Cerebellum (tissue), 4 donors: ENCODE measurements at places on chromosomes 6 and 20.

DNA sequence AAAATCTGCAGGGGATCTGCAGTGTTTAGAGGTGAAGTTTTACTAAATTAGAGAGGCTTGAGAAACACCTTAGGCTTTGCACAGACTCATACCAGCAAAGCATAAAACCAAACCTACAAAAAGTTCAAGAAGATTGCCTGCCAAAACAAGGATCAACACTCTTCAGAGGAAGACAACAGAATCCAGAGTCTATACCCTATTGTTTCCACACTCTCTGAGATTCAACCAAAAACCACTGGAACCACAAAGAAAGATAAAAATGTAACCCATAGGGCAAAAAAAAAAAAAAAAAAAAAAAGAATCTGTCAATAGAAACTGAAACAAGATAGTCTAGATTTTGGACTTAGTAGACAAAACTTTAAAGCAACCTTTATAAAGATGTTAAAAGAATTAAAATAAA, 102.7 kb downstream of the ANKRD60 start:
- DNase-seq: no peak

GRCh38 chr6:138987643-138988468, at the start of gene REPS1:
REPS1 (minus strand) TSS chr6:138988253; CDS start chr6:138987682, 571 bp downstream.
- peak; percentile 90 for DNase-seq

DNA sequence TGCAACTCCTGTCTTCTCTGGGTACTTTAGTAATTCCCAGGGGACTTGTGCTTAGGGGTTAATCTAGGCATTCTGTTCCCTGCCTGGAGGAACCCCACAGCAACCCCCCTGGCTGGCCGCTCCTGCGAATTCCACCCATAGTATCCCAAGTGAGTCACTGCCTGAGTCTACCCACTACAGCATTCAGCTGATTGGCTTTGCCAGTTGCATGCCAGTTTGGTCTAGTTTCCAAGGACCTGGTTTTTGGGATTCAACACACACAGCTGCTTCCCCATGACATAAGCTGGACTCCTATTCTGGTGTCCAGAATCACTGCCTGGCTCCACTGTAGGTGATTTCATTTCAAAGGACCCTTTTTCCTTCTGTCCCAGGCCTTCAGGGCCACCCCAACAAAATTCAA, 40.3 kb downstream of the PLCG1 start:
- no peak for DNase-seq

DNA sequence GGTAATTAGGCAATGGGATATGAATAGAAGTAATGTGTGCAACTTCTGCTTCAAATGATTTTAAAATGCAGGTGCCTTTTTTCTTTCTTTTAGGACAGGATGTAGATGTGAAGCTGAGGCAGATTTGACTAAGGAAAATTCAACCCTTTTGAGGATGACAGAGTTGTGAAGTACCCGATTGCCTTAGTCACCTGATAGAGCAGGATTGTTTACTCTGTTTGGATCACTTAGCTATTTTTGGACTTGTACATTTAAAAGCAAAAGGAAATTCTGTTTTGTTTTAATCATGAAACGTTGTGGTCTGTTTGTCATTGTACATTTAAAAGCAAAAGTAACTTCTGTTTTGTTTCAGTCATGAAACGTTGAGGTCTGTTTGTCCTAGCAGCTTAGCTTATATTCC, 143.4 kb downstream of the FAM83B start:
- no peak for DNase-seq

GRCh38 chr20:13784271-13784892, 337 bp downstream of the ESF1 start:
- no peak for DNase-seq

DNA sequence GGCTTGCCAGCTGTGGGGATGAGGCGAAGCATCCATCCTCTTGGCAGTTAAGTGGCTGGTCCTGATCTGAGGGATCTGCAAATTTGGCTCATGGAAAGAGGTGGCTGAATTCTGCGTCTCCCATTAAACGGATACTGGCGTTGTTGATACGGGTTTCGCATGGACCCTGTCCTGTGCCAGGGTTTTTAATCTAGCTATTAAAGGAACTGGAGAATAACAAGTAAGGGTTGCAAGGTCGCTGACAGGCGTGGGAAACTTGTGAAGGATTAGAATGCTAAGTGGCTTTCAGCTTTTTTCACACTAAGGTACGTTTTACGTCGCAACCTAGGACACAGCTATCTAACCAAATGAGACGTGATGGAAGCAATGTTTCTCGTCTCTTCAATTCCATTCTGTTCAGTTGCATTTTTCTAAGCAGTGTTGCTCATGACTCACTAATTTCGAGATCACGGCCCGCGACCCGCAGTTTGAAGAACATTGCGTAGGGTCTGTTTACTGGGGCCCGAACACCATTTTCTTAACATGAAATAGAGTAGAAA, 852 bp downstream of the GMNN start:
- DNase-seq: peak; percentile 3

DNA sequence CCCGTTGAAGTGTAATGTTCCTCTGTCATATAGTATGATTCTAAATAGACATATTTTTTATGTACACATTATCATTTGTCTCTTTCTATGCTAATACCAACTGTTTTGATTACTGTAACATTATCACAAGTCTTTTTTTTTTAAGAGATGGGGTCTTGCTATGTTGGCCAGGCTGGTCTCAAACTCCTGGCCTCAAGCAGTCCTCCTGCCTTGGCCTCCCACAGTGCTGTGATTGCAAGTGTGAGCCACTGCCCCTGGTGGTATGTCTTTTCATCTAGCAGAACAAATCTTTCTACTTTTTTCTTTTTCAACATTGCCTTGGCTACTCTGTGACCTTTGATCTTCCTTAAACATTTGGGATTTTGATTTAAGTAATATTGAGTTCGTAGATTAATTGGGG, 57.7 kb downstream of the SLX4IP start:
- no peak for DNase-seq

- DNase-seq: no peak
Observed at GRCh38 chr6:108914235-108915022, 66.2 kb downstream of the ARMC2 start.

- DNase-seq: no peak
Observed at GRCh38 chr20:31698803-31699718, 23.6 kb downstream of the BCL2L1 start.

DNA sequence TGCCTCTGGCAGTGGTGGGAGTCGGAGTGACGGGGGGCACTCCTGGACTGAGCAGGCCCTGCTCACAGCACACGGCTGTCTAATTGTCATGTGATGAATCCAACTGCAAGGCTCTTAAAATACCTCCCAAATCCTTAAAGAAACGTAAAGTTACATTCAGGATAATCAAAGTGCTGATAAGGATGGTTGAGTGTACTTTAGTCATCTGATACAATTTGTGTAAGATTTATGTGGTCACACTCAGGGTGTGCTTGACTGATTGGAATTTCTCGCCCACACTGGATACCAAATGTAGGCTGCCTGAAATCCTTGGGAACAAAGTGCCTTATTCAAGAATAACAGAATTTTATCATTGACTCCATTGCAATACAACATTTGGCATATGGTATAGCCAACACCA, 238.7 kb downstream of the CDH4 start:
- no peak for DNase-seq
